Astrocyte of the spinal cord (primary cell): ENCODE measurements at places on chromosomes 5 and 9.
A peak's percentile ranks its signal among the peaks of the same experiment; 100 is the strongest.

DNA sequence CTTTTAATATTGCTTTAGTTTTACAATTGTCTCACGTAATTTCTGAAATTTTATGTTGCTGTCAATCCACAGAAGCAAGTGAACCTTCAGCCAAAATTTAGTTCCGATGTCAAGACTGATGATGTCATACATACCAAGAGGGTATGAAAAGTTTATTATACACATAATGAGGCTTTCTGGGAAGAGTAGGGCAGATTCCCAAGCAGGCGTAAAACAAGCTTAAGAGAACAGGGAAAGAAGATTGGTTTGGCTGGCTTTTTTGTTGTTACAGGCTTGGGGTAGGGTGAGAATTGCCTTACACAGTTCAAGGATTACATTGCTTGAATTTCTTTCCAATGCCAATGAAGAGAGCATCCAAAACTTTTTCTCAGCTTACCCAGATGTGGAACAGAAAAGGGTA, 1962.9 kb upstream of the CDH6 start:
- DNase-seq, result no peak

DNA sequence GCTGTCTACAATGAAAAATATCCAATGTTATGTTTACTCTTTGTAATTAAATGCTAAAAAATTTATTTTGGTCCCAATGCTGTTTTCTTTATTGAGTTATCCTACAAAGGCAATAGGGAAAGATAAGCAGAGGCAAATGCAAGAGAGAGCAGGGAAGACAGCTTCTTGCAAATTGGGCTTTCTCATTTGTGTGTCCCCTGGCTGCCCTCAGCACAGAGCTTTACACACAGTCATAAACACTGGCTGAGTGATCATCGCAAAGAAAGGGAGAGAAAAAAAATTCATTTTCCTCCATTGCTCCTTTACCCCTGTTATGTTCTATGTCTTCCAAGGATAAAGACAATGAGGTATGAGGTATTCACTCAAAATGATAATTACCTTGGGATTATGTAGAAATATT, 2.3 kb upstream of the TSSK1B start:
- DNase-seq, result no peak

DNA sequence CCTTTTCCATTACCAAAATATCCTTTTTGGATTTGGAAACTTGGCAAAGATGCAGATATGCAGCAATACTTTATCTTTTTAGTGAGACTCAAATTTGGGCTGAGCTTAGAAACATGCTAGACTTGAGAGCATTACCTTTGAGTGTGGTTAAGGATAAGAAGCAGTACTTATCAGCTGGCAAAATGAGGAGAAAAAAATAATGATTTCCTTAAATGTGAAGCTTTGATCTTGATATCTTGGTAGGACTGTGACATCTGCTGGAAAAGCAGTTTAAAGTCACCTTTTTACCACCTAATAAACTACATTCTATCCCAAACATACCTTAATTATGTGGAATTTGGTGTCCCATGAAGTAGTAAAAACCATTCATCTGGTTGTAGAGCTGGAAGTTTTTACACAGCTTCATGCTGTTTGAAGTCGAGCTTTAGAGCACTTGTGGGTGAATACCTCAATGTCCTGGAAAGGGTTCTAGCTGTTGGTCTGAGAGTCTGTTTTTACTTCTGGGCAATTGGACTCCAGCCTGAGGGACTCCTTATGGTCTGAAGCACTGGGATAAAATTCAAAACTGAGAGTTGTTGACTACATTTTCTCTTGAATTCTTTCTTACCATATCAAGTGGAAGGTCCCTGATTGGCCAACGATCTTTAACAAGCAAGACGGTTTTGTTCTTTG, 53.4 kb downstream of the LRRC70 start:
- DNase-seq, result no peak

DNA sequence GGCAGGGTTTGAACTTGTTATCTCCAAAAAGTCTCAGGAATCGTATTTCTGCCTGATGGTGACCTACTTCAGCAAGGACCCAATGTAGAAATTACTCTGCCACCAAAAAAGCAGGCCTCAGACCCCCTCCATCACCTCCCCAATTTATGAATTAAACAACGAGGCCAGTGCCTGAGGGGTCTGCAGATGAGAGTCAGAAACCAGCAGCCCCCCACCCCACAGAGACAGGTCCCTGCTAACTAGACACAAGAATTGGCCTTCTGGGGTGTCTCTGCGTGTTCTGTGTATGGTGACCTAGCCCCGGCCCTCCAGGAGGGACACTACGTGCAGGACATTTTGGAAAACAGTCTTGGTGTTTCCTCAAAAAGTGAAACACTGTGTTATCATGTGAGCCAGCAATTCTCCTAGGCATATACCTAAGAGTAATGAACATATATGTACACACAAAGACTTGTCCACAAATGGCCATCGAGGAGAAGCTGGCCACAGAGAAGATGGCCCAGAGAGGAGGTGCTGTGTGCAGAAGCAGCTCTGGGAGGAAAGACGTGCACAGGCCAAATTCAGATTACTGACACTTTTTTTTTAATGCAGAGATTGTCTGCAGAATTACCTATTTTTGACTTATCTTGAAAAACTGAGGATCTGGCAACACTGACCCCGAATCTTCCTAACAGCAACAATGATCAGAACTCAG, 93.8 kb downstream of the ADAMTS2 start:
- DNase-seq, result no peak

GRCh38 chr5:72392326-72392733, 72.2 kb downstream of the PTCD2 start:
- DNase-seq, result peak; percentile 48

DNA sequence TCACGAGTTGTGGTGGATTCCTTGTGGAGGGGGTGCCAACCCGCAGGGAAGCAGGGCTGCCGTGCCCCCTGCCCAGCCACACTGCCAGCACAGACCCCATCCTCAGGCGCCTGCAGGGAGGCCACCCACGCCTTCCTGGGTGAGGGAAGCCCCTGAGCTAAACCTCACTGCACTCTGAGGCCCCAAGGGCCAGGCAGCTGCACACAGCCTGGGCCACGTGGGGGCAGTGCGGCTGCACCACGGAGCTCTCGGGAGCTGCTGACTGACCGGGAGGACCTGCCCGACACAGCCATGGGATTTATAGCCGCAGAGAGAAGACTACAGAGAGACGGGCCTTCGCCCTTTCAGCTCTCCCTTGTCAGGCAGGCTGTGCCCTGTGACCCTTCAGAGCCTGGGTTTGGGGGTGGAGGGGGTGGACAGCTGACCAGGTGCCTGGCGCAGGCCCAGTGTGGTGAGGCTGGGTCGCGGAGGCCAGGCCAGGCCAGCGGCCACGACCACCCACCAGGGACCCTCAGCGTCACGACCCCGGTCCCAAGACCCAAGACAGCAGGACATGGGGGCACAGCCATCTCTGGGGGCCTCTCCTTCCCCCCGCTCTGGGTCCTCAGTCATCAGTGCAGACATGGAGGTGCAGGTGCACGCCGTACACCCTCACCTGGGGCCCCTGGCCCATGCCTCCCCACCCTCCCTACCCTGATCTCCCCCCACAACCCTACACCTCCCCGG, 4.3 kb upstream of the AHRR start:
- DNase-seq, result peak; percentile 67
